ENCODE measurements at places on chromosomes 7 and 10. TPM values are rescaled to one million over a fixed set of nuclear protein-coding genes. Genes with fewer than 3 reads are reported as not detected.

DNA sequence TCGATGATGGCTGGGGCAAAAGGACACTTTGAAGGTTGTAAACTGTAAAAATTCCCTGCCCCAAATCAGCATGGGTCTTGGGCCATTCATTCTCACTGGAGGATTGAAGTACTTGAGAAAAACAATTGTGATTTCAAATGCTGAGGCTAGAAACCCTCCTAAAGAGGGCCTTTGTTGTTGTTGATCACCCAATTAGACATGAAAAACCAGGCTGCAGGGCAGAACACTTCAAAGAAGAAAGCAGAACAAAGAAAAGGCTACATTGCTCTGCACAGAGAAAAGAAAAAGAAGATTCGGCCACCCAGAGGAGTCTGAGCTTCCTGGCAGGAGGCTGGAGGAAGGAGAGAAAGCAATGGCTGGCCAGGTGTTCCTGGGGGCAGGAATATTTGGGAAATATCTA is 143.1 kb downstream of the NPY start:
- no peak for DNase-seq

DNA sequence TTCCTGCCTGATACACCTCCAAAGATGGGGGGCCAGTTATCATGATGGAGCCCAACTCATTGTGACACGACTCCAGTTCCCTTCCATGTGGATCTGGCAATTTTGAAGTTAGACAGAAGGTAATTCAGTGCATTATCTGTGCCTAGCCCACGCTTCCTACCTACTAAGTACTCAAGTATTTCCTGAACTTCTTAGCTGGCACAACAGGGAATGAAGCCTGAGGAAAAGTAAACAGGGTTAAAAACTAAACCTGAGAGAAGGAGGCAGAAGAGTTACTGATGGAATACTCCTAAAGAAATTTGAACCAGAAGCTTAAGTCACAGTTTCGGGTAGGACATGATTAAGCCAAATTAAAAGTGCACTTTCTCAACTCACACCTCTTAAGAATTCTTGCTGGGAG is 1.1 kb upstream of the SEC31B start:
- peak; percentile 59 for DNase-seq

EVX1 gene
- 0.35 TPM for total RNA-seq

- DNase-seq, result no peak
Observed at GRCh38 chr10:115903207-115903606, 369.8 kb downstream of the GFRA1 start.

GRCh38 chr10:85464336-85464735 is 902.3 kb downstream of the GRID1 start:
- no peak for DNase-seq

GRCh38 chr10:35684586-35684985 is 42.5 kb upstream of the FZD8 start:
- DNase-seq, result no peak

CRYGN gene
- total RNA-seq, result not detected

ARHGEF35 gene
- total RNA-seq, result 10.8 TPM

GRCh38 chr10:132738454-132739224 is 47.3 kb downstream of the NKX6-2 start:
- DNase-seq, result no peak

PBLD gene
- total RNA-seq, result 1.9 TPM

THSD7A gene
- total RNA-seq, result 0.06 TPM

GRCh38 chr10:128466831-128467371 is 340.7 kb upstream of the MKI67 start:
- no peak for DNase-seq

- DNase-seq, result peak; percentile 59
Observed at GRCh38 chr10:84267503-84268126, 22.8 kb downstream of the RGR start.

ODAD2 gene
- 3.4 TPM for total RNA-seq

- peak; percentile 22 for DNase-seq
Observed at GRCh38 chr10:104337521-104337984, 712 bp downstream of the ITPRIP start.

- DNase-seq, result no peak
Observed at GRCh38 chr10:104577861-104578521, 63.1 kb upstream of the SORCS3 start.

SLC13A4 gene
- total RNA-seq, result not detected

- DNase-seq, result no peak
Observed at GRCh38 chr7:81402227-81402626, 367.6 kb downstream of the HGF start.

COX15 gene
- total RNA-seq, result 16.6 TPM

TMEM130 gene
- total RNA-seq, result not detected

LIPN gene
- total RNA-seq, result not detected

DNA sequence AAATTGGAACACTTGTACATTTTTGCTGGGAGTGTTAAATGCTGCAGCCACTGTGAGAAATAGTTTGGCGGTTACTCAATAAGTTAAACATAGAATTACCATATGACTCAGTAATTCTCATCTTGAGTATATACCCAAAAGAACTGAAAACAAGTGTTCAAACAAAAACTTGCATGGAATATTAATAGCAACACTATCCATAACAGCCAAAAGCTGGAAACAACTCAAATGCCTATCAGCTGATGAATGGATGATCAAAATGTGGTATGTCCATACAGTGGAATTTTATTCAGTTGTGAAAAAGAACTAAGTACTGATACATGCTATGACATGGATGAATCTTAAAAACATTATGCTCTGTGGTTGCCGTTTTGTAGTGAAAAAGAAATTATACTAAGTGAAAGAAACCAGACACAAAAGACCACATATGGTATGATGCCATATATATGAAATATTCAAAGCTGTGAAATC is 63.0 kb upstream of the SP4 start:
- DNase-seq, result peak; percentile 69

- no peak for DNase-seq
Observed at GRCh38 chr7:134073276-134073675, 53.9 kb upstream of the LRGUK start.

DNA sequence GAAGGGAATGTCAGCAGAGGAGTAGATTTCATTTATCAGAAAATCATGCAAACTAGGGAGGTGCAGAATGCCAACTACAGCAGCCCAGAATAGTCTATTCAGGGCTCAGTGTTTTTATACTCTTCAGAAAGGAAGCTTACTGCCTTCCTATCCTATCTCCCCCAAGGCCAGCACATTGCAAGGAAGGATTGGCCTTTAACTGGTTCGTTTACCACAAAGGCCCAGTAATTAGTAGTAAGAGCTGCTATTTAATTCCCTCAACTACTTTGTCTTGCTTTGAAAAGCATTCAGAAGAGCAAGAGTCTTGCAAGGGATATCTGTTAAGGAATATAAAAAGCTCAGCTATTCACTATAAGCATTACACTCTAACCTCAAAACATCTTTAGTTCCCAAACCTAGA is 86.4 kb upstream of the RNF148 start:
- DNase-seq, result no peak

MYOZ1 gene
- 0.17 TPM for total RNA-seq

DNA sequence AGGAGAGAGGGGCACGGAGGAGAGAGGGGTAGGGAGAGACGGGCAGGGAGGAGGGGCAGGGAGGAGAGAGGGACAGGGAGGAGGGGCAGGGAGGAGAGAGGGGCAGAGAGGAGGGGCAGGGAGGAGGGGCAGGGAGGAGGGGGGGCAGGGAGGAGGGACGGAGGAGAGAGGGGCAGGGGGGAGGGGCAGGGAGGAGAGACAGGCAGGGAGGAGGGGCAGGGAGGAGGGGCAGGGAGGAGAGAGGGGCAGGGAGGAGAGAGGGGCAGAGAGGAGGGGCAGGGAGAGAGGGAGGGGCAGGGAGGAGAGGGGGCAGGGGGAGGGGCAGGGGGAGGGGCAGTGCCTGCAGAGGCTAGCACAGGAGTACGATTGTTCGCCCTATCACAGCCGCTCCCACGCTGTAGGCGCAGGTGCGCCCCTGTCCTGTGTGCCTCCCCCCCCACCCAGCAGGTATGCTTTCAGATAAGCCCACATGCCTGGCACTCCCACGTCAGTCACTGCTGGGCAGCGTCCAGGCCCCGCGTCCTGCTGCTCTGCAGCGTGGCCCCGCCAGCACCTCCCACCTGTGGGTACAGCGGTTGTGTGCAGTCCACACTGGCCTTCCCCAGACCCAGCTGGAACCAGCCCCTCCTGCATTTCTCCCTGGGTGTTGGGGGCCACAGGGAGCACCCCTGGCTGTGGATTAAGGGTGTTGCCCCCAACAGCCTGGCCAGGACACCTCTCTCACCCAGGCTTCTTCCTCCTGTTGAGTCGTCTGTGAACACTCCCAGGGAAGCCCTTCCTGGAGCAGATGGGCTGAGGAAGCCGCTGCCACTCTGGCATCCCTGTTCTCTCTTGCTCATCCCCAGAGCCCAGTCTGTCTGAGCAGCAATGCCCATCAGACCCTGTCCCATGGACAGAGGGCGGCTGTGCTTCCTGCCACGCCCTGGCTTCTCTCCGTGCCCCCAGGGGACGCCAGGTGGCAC is 10.8 kb downstream of the NKX6-2 start:
- DNase-seq, result no peak

TUBAL3 gene
- not detected for total RNA-seq

CACNB2 gene
- total RNA-seq, result 0.07 TPM

ADCY1 gene
- total RNA-seq, result 3.1 TPM

TSPAN13 gene
- total RNA-seq, result 27.6 TPM

GRCh38 chr10:15625261-15625660 is 94.5 kb downstream of the ITGA8 start:
- DNase-seq, result no peak

- no peak for DNase-seq
Observed at GRCh38 chr10:119090026-119090795, 9.6 kb upstream of the EIF3A start.

DNA sequence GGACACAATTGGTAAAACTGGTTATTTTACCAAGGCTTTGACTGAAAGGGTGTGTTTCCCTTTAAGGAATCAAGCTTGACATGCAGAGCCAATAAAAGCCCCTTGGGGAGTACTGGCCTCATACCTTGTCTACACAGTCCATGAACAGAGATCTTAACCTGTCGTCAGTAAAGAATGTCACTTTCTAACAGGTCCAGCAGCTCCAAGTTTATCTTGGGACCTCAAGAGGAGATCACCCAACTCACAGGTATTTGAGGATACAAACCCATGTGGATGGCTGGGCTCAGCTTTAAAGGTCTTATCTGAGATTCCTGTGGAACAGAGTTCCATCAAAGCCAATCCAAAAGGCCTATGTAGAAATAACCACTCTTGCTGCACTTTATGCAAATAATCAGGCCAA is 61.3 kb downstream of the COA1 start:
- peak; percentile 38 for DNase-seq

All from PC-3 (cell line).